ENCODE measurements at places on chromosomes 6 and 20. TPM values are rescaled to one million over a fixed set of nuclear protein-coding genes. Genes with fewer than 3 reads are reported as not detected.

Gene CLDN20
- not detected for total RNA-seq

Gene DST
- total RNA-seq, result 554 TPM

Gene CTCFL
- not detected for total RNA-seq

Gene IL17F
- total RNA-seq, result not detected

Gene MARCKS
- 31.1 TPM for total RNA-seq

Gene CSTF1
- 22.5 TPM for total RNA-seq

Gene WRNIP1
- 55.2 TPM for total RNA-seq

Gene PRSS35
- total RNA-seq, result 0.65 TPM

Gene SLC22A3
- 16.8 TPM for total RNA-seq

Gene SLC35D3
- total RNA-seq, result 0.17 TPM

Gene FAM83C
- not detected for total RNA-seq

Gene ATP6V1G2
- total RNA-seq, result 2.1 TPM

Gene SSTR4
- not detected for total RNA-seq

Gene PSORS1C2
- not detected for total RNA-seq

Gene PTPN1
- 21.2 TPM for total RNA-seq

Gene HUS1B
- total RNA-seq, result 1.7 TPM

- no peak for DNase-seq
These were observed 9.6 kb upstream of the APCDD1L start for GRCh38 chr20:58524814-58525213.

DNA sequence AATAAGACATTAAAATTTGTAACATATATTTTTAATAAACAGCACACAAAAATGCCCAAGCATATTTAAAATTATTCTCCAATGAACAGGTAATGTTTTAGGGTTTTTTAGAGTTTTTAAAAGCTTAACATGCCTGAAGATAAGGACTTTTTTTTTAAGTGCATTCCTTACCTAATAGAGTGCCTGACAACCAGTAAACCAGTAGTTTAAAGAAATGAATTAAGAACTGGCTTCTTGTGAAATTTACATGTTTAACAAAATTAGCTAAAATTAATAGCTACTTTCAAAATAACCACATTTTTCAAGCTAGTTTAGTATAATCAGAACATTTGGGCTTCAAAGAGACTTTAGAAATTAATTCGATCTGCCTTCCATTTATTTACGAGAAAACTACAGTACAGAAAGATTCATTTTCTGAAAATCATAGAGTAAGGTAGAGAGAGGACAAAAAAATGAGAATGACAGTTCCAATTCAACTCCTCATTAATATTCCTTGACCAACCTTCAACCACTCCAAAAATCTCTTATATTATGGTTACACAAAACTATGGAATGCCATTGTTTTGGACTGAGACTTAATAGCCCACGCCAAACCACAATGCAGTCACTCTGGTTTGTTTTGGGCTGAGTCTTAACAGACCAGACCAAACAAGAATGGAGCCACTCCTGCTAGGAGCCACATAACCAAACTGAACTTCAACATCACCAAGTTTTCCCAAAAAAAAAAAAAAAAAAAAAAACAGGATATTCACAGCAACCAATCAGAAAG is 5.7 kb upstream of the PLN start:
- no peak for DNase-seq

- no peak for DNase-seq
These were observed 10.5 kb upstream of the TAB2 start for GRCh38 chr6:149306967-149307366.

GRCh38 chr6:6121943-6122342 is 115.2 kb upstream of the NRN1 start:
- DNase-seq, result no peak

GRCh38 chr20:6769903-6770785 is 2.7 kb downstream of the BMP2 start:
- no peak for DNase-seq

- no peak for DNase-seq
These were observed 2.6 kb downstream of the ZNFX1 start for GRCh38 chr20:49275216-49275615.

DNA sequence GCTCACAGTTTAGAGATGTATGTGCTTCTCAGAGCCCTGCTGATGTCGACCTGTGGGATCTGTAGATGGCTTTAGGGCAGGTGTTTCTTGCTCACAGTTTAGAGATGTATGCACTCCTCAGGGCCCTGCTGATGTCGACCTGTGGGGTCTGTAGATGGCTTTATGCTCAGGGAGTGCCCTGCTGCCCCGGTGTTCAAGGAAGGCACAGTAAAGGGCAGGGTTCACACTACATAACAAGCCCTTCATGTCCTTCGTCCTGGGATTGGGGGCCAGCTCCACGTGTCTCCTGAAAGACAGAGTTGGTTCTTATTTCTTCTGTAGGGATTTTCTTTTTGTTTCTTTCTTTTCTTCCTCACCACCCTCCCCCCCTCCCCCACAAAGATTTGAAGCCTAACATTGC is 91.1 kb downstream of the SMOC2 start:
- DNase-seq, result no peak

DNA sequence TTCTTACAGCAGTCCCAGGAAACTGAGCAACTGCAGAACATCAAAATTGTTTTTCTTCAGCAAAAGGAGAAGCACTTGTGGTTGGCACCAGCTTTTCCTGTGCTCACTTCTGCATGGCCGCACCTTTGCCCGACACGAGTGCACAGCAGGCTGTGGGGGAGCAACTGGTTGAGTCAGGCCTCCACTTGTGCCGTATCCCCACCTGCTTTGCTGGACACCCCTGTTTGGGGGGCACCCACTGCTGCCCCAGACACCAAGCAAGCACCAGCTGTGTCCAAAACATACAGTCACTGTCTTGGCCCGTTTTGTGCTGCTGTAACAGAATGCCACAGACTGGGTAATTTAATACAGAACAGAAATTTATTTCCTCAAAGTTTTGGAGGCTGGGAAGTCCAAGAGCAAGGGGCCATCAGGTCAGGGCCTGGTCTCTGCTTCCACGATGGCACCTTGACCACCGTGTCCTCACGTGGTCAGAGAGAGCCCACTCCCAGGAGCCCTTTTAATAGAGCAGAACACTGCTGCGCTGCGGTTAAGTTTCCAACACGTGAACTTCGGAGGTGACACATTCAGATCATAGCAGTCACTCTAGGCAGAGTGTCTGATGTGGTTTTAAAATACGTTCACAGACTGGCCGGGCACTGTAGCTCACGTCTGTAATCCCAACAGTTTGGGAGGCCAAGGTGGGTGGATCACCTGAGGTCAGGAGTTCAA is 8.7 kb upstream of the GMEB2 start:
- DNase-seq, result no peak

DNA sequence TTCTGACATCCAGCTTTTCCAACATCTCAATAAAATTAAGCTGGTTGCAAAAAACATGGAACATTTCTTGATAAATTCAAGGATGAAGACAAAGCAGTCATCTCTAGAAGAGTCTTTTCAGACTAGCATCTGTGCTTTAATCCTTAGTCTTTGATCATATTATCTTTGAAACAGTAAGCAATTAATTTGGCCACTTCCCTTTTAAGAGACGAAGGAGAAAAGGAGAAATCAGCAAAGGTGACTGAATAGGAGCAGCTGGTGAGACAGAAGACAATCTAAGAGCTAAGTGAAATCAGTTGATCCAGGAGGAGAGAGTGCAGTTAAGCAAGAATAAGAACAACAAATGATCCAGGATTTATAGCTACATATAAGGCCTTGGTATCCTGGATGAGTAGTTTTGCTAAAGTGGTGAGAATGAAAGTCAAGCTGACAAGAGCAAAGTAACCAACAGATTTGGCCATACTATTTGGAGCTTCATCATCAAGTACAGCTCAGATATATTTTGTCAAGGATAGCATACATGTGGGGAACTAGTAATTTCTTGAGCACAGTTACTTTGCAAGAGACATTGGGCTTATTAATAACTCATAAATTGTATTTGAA is 215.5 kb downstream of the ADGB start:
- DNase-seq, result no peak

- DNase-seq, result no peak
These were observed 69.2 kb upstream of the LYRM2 start for GRCh38 chr6:89707766-89708165.

DNA sequence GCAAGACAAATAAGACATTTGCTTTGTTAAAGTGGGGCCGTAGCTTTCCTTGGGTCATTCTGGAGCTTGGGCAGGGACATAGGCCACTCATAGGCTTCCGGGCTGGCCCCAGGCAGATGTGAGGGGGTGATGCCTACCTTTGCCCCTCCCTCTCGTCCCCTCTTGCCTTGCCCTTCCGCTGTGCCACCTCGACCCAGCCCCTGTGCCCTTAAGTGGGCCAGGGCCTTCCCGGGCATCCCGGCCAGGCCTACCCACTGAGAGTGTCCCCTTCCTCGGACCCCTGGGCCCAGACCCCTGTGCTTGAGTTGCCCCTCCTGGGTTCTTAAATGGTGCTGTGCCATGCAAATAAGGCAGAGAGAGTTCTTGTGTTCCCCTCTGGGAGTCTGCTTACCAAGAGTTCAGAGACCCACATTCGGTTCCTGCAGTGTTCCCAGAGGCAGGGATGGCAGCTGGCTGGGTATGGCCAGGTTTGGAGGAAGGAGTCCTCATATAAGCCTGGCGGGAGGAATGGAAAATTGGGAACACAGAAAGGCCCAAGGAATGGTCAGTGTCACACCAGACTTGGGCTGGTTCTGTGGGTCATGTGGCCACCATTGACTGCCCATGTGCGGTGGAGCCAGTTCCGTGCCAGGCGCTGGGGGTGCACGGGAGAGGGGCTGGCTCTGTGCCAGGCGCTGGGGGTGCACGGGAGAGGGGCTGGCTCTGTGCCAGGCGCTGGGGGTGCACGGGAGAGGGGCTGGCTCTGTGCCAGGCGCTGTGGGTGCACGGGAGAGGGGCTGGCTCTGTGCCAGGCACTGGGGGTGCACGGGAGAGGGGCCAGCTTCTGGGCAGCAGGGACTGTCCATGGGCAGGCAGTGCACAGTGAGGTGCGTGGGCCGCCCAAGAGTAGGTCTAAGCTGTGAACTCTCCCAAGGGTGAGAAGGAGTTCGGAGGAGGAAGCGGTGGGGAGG is 173.5 kb upstream of the SNX9 start:
- no peak for DNase-seq

DNA sequence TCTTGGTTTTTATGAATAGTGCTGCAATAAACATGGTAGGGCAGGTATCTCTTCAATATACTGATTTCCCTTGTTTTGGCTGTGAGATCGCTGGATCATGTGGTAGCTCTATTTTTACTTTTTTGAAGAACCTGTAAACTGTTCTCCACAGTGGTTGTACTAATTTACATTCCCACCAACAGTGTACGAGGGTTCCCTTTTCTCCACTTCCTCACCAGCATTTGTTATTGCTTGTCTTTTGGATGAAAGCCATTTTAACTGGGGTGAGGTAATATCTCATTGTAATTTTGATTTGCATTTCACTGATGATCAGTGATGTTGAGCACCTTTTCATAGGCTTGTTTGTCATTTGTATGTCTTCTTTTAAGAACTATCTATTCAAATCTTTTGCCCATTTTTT is 8.0 kb upstream of the ARG1 start:
- no peak for DNase-seq

DNA sequence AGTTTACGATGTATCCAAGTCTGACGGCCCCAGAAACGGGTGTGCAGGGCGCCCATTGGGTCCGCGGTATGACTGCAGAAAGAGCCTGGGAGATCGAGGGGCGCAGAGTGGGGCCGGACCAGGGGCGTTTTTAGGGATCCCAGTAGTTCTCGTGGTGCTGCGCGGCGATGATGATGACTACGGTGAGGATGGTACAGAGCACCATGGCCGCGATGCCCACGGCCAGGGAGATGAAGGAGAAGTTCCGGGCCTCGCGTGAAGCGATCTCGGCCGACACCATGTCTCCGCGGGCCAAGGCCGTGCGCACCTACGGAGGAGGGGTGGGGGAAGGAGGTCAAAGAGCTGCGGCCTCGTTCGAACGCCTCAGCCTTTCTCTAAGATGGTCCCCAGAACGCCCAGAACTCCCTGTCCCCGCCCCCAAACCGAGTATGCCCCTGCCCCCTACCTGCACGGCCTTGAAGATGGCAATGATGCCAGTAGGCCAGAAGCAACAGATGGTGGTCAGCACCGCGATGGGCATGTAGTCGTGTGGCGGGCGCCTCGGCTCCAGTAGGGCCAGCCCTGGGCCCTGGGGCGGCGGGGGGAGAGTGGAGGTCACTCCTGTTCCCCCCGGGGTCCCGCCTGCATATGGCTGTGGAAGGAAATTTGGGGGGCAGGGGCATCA is 2.5 kb downstream of the PRRT1 start:
- DNase-seq, result no peak

DNA sequence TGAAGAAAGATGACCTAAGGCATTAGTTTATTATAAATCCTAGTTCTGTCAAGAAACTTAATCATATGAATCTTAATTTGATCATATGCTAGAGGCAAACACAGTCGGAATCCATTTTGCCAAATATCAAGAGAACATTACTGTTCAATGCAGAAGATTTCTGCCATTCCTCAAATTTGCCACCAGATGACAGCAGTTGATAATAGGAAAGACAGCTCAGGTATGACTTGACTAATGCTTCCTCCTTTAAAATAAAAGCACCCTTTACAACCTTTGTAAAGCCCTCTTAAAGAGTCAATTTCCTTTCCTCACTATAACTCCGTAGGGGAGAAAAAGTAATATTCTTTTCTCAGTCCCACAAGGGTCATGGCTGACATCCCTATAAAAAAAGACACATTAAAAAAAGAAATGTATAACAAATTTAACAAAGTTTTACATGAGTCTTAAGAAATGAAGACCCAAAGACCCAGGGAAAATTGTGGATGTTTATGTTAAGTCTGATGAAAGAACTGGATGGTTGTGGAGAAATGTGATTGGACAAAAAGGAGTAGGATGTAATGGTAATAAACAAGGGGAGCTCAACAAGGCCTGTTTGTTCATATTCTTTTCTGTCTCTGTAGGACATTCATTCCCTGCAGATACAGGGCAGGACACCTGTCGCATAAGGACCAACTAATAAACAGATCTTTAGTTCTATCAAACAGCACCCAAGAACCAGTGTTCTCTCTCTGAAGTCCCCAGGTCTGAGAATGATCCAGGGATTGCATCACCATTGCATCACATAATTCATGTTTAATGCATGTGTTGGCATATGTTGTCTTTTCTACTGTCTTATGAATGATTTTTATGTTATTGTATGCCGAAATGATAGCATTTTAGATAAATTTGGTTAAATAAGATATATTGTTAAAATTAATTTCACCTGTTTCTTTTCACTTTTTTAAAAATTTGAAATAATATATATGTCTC is 23.0 kb upstream of the IL17A start:
- no peak for DNase-seq

DNA sequence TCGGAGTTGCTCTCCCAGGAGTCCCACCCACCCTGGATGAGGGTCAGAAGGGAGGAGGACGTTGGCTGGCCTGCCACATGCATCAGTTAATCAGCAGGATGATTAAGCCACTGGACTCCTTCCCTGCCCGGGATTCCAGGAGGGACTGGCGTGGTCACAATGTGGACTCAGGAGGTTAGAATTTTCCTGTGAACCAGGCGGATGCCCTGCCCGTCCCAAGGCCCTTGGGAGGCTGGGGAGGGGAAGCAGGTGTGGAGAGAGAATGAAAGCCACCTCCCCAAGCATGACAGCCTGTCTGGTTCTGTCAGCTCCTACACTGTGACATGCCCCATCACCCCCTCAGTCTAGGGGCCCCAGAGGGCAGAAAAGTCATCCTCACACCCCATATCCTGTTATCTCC is 11.6 kb upstream of the ITPR3 start:
- DNase-seq, result no peak

- DNase-seq, result no peak
These were observed 295.2 kb downstream of the EPHA7 start for GRCh38 chr6:93124006-93124632.

- no peak for DNase-seq
These were observed 10.3 kb downstream of the TOP1 start for GRCh38 chr20:41038878-41039404.

GRCh38 chr6:72740135-72740534 is 118.3 kb downstream of the KCNQ5 start:
- no peak for DNase-seq

All from esophagus muscularis mucosa (tissue), 4 donors.